ENCODE measurements at places on chromosomes 5 and 9.

DNA sequence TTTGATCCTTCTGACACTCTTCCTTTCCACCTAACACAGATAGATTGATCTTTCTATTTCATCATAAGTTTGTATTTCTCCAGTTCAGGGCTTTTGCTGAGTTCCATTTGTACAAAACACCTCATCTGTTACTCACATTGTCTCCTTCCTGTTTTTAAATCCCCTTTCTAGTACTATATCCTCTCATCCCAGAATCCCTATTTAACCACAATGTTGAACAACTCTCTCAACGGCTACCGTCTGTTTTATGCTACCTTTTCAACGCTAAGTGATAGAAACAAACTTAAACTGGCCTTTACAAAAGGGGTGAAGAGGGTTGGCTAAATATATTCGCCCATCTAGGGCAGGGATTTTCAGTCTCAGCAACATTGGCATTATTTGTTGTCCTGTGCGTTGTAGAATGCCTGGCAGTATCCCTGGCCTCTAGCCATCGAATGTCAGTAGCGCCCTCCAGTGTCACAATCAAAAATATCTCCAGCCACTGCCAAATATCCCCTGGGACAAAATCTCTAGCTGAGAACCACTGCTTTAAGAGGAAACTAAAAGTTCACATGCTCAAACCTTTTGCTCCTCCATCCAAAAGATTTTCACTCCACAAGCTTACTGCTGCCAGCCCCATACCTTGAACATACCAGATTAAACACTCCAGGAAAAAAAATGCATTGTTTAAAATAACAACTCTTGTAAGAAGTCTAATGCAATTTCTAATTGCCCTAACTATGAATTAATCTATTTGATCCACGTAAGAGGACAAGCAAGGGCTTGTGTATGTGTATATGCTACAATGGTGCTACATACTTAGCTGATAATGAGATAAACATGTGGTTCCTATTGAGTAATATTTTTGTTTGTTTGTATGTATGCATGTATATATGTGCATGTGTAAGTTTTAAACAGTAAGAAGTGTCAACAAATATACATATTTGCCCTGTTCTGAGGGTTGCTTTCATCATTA lies 344.0 kb downstream of the PTPRD start:
- no peak for DNase-seq

DNA sequence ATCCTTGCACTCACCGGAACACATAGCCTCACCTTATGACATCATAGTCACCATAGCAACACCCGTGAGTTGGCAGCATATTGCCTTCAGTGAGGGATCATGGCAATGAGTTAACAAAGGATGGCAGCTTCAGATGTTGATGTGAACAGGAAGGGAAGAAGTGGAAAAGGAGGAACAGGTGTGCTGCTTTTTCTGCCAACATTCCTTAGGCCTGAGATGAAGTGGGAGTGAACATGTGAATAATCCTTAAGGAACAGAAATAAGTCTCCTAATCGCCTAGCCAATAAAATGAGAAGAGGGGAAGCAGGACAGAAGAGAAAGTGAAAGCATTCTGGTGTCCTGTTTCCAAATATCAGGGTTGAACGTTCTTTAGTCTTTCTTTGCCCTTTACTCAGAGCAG lies 360.0 kb downstream of the BRINP1 start:
- DNase-seq: no peak

DNA sequence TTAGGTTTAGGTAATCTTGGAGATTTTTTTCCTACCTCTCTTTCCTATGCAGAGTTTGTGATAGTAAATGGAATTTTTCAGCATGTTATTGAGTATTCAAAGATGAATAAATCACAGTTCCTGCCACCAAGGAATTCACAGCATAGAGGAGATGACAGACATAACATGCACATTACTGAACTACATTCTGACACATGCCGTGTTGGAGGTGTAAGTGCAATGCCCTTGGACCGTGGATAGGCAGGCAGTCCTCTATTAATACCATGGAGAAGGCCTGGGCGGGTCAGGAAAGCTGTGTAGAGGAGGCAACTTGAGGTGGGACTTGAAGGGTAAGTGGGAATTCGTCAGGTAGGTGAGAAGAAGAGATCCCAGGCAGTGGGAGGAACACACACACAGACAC lies 43.9 kb downstream of the MCCC2 start:
- DNase-seq: no peak

GRCh38 chr5:106907979-106908378 lies 762.8 kb downstream of the EFNA5 start:
- DNase-seq: no peak

- no peak for DNase-seq
Observed at GRCh38 chr9:82424599-82425120, 436.1 kb downstream of the SPATA31D1 start.

GRCh38 chr5:157858527-157859226 lies at the start of gene CLINT1:
CLINT1 (minus strand) TSS chr5:157859145; CDS start chr5:157858970, 175 bp downstream.
- peak; percentile 85 for DNase-seq
